Activated CD4-positive, alpha-beta T cell treated with anti-CD3 and anti-CD28 coated beads, Interleukin-2, amount 50 U/mL, for 4 hours (primary cell): ENCODE measurements at places on chromosomes 5 and 9.

DNA sequence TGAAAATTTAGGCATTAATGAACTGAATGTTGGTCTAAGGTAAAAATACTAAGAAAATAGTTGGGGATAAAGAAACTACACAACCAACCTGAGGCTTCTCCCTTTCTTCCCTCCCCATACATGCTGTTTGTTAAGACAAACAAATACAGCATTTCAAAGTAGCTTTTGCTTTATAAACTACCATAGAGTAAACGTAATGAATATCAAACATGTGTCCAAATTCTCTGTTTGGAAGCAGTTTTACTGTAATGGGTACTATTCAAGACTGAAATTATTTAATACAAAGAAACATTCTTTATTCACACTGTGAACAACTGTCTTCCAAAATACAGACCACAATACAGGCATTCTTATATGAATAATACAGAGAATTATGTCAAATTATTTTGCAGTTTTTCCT is 52.0 kb downstream of the SLC44A1 start:
- no peak for DNase-seq

GRCh38 chr5:131609774-131610173 is 25.3 kb downstream of the RAPGEF6 start:
- DNase-seq, result no peak

DNA sequence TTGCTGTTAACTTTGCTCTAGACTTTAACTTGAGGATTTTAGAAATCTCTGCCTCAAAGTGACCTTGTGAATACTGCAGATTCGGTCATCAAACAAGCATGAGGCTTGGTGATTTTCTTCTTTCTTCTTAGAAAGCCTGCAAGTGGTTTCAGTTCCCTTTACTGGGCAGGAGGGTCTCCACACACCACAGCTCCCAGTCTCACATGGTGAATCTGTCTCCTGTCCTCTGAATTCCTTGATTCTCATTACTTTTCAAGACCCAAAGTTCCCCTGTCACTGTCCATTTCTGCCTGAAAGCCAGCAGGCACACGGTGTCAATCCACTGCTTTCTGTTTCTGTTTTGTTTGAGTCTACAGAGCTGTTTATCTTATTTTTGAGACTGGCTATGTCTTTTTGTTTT is 14.1 kb downstream of the HSPB3 start:
- DNase-seq, result no peak

DNA sequence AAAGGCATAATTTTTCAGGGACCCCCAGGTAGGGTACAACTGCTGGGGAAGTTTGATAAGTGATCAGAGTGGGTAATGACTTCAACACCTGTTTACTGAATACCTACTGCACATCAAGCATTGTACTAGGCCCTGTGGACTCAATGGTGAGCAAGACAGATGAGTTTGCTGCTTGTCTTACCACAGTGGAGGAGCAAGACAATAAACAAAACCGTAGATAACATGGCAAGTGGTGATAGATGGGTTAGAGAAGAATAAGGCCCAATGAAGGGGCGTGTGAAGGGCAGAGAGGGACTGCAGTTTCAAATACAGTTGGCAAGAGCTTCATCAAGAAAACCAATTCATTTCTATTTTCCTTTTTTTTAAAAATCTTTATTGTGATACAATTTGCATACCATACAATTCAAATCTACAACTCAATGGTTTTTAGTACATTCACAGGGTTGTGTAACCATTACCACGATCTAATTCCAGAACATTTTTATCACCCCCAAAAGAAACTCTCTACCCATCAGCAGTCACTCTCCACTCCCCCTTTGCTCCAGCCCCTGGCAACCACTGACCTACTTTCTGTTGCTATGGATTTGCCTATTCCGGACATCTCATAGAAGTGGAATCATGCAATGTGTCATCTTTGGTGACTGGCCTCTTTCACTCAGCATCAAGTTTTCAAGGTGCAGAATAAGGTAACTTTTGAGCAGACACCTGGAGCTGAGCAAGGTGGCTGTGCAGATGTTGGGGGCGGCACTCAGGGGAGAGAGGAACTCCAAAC is 31.9 kb upstream of the HAND1 start:
- no peak for DNase-seq

- DNase-seq, result no peak
Observed at GRCh38 chr5:58018016-58018415, 441.9 kb downstream of the PLK2 start.

DNA sequence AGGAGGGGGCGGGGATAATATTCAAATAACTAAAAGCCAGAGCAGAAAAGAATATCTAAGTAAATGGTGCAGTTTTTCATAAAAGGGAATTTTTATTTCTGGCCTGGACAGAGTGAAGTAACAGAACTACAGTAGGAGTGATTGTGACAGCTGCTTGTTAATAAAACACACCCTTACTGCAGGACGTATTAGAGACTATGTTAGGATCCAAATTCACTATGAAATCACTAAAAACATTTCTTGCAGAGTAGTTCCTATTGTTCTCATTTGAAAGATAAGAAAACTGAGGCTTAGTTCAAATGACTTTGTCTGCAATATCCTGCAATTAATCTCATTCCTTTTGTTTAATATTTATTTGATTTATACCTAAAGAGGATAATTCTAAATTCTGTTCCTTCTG is 39.5 kb downstream of the FAM174A start:
- DNase-seq, result no peak

GRCh38 chr5:61004448-61004847 is 59.4 kb downstream of the NDUFAF2 start:
- DNase-seq, result no peak

- no peak for DNase-seq
Observed at GRCh38 chr9:18190671-18191374, 283.1 kb upstream of the ADAMTSL1 start.

DNA sequence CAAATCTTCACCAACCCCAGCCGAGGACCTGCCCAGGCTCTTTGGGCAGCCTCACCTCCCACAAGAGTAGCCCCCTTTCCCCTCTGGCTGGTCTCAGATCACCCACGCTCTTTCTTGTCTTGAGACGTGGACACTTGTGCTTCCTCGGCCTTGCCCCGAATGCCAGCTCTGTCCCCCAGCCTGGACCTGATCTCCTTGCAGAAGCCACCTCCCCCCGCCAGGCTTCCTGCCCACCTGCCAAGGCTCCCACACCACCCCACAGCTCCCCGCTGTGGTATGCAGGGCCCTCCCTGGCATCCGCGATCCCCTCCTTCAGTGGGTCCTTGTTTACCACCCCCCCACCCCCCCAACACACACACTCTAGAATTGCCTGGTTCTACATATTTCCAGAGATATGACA is 133.7 kb downstream of the ROR2 start:
- no peak for DNase-seq

- DNase-seq, result no peak
Observed at GRCh38 chr5:31770998-31771397, 132.1 kb downstream of the PDZD2 start.

GRCh38 chr9:68793605-68794343 is 88.7 kb downstream of the PIP5K1B start:
- no peak for DNase-seq

- no peak for DNase-seq
Observed at GRCh38 chr5:36861871-36862270, 14.7 kb upstream of the NIPBL start.

GRCh38 chr5:131272307-131272706 is 8.5 kb downstream of the CDC42SE2 start:
- no peak for DNase-seq

GRCh38 chr5:134370311-134370870 is 978 bp upstream of the UBE2B start:
- peak; percentile 15 for DNase-seq

DNA sequence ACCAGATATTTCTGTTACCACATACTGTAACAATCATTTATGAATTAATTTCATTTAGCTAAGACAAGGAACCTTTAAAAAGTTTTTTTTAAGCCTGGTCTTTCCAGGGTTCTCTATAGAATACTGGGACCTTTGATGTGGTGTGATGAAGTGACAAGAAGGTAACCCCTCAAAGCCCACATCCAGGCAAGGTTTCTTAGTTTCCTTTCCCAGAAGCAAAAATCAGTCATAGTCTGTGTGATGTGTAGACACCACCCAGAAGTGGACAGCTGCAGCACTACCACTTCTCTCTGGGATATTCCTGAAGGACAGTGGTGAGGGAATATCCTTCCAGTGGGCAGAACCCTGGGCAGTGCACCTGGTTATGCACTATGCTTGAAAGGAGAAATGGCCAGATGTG is 115.6 kb downstream of the TTC39B start:
- DNase-seq, result no peak

GRCh38 chr5:41345295-41345694 is 132.0 kb upstream of the C6 start:
- no peak for DNase-seq

DNA sequence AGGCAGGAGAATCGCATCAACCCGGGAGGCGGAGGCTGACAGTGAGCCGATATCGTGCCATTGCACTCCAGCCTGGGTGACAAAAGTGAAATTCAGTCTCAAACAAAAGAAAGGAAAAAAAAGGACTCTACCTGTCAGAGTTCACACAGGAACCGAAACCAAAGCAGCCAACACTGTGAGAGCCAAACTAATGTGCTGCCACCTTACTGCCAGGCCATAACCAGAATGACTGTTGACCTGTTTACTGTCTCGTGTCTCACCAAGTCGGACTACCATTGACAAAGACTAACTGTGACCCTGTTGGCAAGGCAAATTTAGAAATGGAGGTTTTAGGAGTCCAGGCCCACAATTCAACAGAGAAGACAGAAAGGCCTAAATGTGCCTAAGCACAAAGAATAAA is 112.4 kb downstream of the ANXA2R start:
- DNase-seq, result no peak

DNA sequence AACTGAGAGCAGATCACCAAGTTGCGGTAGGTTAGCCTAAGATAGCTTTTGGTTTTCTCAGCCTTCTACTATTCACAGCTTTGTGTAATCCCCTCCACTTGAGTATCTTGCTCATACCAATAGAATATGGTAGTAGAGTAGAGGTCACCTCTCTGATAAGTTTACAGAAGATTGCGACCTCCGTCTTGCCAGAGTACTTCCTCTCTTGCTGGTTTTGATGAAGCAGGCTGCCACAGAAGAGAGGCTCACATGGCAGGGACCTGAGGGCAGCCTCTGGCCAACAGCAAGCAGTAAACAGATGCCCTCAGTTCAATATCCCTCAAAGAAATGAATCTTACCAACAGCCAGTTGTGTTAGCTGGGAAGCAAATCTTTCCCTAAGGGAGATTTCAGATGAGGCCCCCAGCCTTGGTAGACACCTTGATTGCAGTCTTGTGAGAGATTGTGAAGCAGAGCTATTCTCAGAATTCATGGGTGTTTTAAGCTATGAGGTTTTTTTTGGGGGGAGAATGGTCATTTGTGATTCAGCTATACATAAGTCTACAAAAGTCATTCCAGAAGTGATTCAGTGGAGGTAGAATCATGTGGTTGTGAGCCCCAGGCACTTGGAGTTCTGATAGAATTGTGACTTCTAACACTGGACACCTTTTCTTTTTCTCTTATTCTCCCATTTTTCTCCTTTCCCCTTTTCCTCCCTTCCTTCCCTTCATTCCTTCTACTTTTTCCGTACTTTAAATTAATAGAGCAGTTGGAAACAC is 22.7 kb upstream of the CDKN2B start:
- DNase-seq, result no peak

GRCh38 chr9:86821006-86821845 is 126.1 kb downstream of the GAS1 start:
- no peak for DNase-seq
